Cardiac septum (tissue), 1 donor: ENCODE measurements at places on chromosomes 11 and 22. TPM values are rescaled to one million over a fixed set of nuclear protein-coding genes. Genes with fewer than 3 reads are reported as not detected.

Gene ARHGAP8
- total RNA-seq, result 0.19 TPM

GRCh38 chr22:44002997-44003396 lies 21.1 kb upstream of the PARVB start:
- no peak for DNase-seq

DNA sequence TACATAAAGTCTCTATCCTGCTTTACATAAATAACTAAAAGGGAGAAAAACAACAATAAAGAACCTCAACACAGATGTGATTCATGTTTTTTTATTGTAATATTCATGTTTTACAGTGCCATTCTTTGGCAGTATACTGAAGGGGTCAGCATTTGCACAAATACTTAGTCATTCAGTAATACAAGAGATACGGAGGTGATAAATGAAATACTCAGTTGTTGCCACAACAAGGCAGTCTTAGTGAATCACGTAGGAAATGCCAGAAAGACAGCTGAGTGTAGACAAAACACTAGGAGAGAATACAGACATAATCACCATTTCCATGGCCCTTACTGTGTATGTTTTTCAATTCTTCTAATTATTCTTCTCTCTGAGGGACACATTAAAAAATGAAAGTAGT lies 910.4 kb downstream of the METTL15 start:
- DNase-seq, result no peak

DNA sequence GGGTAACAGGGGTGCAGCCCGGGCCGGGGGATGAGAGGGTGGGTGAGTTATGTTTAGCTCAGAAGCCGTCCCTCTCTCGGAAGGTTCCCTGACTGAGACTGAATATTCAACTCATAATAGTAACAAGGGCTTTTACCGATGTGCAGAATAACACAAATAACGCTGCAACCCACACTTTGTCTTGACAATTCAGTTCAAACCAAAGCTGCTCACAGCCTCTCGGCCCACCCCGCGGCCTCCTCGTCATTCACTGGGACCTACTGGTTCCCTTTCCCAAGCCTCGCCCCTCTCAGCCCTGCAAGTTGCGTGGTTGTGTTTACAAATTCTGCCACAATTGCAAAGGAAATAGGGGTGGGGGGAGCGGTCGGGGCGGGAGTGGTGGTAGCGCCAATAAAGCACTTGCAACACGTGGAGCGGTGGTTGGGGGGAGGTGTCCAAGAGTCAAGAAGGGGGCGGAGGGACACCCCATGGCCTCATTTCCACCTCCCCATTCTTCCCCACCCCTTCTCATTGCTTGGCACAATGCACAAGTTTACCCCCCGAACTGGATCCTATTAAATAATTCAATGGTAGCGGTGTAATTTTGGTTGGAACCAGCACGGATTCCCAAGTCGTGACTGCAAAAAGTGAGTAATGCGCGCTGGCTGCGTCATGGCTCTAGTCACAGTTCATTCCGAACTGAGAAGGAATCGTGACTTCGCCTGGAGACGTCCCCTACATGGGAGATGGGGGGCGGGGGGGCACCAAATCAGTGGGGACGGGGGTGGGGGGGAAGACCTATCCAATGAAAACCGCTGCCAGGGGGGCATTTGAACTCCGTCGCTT lies 102.0 kb upstream of the HSD17B12 start:
- no peak for DNase-seq

- no peak for DNase-seq
Observed at GRCh38 chr22:46462726-46463371, 74.6 kb downstream of the CELSR1 start.

Gene CAPRIN1
- 108 TPM for total RNA-seq

DNA sequence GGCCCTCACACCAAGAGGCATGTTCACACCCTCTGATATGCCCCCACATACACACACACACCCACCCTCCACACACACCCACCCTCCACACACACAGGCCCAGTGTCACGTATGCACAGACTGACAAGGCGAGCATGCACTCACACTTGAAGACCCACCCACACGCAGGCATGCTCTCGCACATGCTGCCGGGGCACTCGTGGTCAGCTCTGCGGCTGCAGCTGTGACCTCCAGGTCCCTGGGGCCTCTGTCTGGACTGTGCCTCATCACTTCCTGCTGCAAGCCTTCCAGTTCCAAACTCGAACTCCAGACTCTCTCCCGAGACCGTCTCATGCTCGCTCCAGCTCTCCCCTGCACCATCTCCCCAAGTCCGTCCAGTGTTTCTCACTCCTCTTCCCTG lies 9.5 kb downstream of the DCHS1 start:
- peak; percentile 58 for DNase-seq

DNA sequence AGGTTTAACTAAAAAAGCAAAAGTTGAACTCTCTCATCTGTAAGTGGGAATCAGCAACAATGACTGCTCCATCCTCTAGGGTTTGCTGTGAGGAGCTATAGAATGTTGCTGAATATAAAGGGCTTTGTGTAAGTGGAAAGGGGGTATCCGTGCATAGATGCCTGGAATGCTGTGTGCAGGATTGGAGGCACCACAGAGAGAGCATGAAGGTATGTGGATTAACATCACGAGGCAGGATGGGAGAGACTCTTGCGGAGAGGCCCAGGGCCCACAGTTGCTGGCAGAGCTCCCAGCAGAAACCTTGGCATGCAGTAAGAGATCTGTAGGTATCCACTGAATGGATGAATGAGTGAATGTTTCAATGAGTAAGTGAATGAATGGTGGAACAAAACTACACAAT lies 298.7 kb upstream of the DDI1 start:
- DNase-seq, result no peak

- DNase-seq, result no peak
Observed at GRCh38 chr11:131422496-131422895, 52.1 kb downstream of the NTM start.

GRCh38 chr11:5240458-5240857 lies 6.2 kb upstream of the HBD start:
- DNase-seq, result no peak

Gene TPBGL
- 0.08 TPM for total RNA-seq

DNA sequence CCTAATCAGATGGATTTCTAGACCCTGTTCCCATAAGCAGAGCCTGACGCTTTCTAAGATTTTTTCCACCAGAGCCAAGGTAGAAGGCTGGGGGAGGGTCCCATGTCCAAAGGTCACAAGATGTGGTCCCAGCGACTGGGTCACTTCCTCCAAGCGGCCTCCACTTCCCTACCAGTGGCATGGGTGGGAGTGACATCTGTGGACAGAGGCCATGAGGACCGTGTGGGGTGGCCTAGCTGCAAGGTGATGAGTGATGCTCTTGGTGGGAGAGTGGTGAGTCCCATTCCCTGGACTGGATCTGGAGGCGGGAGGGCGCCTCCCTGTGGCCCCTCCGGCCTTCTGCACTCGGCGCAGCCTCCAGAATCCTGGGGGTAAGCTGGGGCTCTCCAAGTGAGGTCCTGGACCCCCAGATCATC lies 32.4 kb upstream of the PRR5 start:
- DNase-seq, result no peak

Gene MS4A12
- not detected for total RNA-seq
